ENCODE measurements at places on chromosomes 4 and X. TPM values are rescaled to one million over a fixed set of nuclear protein-coding genes. Genes with fewer than 3 reads are reported as not detected.

GRCh38 chrX:39144323-39144722 is 343.1 kb downstream of the MID1IP1 start:
- no peak overlapping the region for H3K4me3 ChIP-seq
- H3K36me3 ChIP-seq, result no peaks in the 10 kb centered on the region
- no peak overlapping the region for H3K27ac ChIP-seq
- DNase-seq, result no peak

GRCh38 chrX:71615954-71616353 is 2.4 kb downstream of the CXCR3 start:
- peak; percentile 60 for DNase-seq
- H3K27ac ChIP-seq, result peak overlapping the region; percentile 89
- H3K4me3 ChIP-seq, result peak overlapping the region; percentile 93
- H3K27me3 ChIP-seq, result no peaks in the 10 kb centered on the region

CXCR3 gene
- total RNA-seq, result 42.4 TPM

DNA sequence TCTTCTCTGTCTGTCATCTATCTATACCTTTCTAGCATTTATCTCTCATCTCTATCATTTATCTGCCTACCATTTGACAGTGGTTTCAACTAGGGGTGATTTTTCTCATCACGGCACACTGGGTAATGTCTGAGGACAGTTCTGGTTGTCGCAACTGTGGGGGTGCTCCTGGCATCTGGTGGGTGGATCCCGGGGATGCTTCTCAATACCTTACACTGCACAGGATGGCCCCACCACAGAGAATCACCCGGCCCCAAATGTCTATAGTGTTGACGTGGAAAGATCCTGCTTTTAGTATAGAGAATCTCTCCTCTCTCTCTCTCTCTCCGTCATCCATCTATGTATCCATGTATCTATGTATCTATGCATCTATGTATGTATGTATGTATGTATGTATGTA is 7.2 kb downstream of the P2RY8 start:
- no peak for DNase-seq
- no peak overlapping the region for H3K27ac ChIP-seq
- H3K4me1 ChIP-seq, result peaks cover 3% of the 10 kb centered on the region

CPZ gene
- total RNA-seq, result not detected

- no peaks in the 10 kb centered on the region for H3K27me3 ChIP-seq
- DNase-seq, result no peak
- no peaks in the 10 kb centered on the region for H3K36me3 ChIP-seq
- H3K27ac ChIP-seq, result no peak overlapping the region
- no peaks in the 10 kb centered on the region for H3K4me1 ChIP-seq
Measured at GRCh38 chrX:110920991-110921390, 125.4 kb upstream of the CHRDL1 start.

DNA sequence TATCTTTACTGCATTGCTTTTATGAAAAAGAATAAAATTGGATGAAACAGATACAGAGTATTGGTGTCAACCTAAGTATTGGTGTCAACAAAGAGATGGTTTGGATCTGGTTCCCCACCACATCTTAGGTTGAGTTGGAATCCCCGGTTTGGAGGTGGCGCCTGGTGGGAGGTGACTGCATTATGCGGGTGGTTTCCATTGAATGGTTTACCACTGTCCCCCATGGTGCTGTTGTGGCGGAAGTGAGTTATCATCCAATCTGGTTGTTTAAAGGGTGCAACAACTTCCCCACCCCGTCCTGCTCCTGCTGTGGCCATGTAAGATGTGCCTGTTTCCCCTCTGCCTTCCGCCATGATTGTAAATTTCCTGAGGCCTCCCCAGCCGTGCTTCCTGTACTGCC is 52.8 kb upstream of the CD99 start:
- H3K4me3 ChIP-seq, result peak overlapping the region; percentile 13
- DNase-seq, result peak; percentile 77
- peak overlapping the region; percentile 53 for H3K27ac ChIP-seq
- no peaks in the 10 kb centered on the region for H3K27me3 ChIP-seq

GRCh38 chr4:94570558-94570957 is 118.8 kb downstream of the PDLIM5 start:
- H3K36me3 ChIP-seq, result no peaks in the 10 kb centered on the region
- no peak overlapping the region for H3K27ac ChIP-seq
- H3K4me1 ChIP-seq, result peaks cover 4% of the 10 kb centered on the region
- H3K4me3 ChIP-seq, result no peak overlapping the region
- no peaks in the 10 kb centered on the region for H3K27me3 ChIP-seq
- DNase-seq, result no peak

PHKA1 gene
- 6.9 TPM for total RNA-seq

GRCh38 chrX:133477986-133478385 is 62.7 kb upstream of the GPC4 start:
- H3K4me3 ChIP-seq, result no peak overlapping the region
- no peaks in the 10 kb centered on the region for H3K4me1 ChIP-seq
- DNase-seq, result no peak
- no peak overlapping the region for H3K27ac ChIP-seq
- no peaks in the 10 kb centered on the region for H3K27me3 ChIP-seq
- no peaks in the 10 kb centered on the region for H3K36me3 ChIP-seq

EGF gene
- total RNA-seq, result not detected

DNA sequence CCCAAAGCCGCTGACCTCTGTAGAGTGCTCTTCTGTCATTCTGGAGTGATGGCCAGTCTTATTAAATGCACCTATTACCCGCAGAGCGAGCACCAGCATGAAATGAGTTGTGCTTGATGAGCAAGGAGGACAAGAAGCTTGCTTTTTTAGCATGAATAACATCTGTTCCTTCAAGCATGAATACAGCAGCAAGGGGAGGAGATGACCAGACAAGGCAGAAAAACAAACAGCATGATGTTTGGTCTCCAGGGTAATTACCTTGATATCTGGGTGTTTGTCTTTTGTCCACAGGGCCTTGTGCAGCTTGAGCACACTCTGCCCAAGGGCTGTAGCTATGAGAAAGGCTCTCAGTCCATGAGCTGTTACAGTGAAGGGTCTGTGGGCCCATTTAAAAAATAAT is 324.8 kb upstream of the DDX53 start:
- no peaks in the 10 kb centered on the region for H3K36me3 ChIP-seq
- no peaks in the 10 kb centered on the region for H3K27me3 ChIP-seq
- no peak for DNase-seq
- no peaks in the 10 kb centered on the region for H3K4me1 ChIP-seq

HPGD gene
- total RNA-seq, result 5.5 TPM

GRCh38 chrX:12526306-12526705 is 264.9 kb upstream of the PRPS2 start:
- no peaks in the 10 kb centered on the region for H3K4me1 ChIP-seq
- DNase-seq, result no peak
- H3K27ac ChIP-seq, result no peak overlapping the region

DNA sequence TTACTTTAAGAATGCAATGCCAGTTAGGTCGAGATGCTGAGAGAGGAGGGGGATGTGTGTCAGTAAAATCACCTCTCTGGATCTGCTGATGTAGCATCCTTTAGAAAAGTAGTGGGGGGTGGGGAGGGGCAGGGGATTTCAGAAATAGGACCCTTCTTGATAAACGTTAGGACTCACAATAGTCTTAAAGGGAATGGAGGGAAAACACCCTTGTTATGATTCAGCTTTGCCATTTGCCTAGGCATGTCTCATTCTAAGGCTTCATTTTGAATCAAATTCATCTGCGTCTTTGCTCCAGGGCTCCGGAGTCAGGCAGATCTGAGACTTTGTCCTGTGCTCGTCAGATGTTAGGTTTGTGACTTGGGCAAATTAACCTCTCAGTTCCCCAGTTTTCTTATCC is 879 bp downstream of the SH2D1A start:
- H3K27me3 ChIP-seq, result no peaks in the 10 kb centered on the region
- H3K4me1 ChIP-seq, result peaks cover 40% of the 10 kb centered on the region
- H3K36me3 ChIP-seq, result peaks cover 14% of the 10 kb centered on the region
- DNase-seq, result peak; percentile 72
- H3K4me3 ChIP-seq, result peak overlapping the region; percentile 93

MAGEB17 gene
- total RNA-seq, result not detected

DNA sequence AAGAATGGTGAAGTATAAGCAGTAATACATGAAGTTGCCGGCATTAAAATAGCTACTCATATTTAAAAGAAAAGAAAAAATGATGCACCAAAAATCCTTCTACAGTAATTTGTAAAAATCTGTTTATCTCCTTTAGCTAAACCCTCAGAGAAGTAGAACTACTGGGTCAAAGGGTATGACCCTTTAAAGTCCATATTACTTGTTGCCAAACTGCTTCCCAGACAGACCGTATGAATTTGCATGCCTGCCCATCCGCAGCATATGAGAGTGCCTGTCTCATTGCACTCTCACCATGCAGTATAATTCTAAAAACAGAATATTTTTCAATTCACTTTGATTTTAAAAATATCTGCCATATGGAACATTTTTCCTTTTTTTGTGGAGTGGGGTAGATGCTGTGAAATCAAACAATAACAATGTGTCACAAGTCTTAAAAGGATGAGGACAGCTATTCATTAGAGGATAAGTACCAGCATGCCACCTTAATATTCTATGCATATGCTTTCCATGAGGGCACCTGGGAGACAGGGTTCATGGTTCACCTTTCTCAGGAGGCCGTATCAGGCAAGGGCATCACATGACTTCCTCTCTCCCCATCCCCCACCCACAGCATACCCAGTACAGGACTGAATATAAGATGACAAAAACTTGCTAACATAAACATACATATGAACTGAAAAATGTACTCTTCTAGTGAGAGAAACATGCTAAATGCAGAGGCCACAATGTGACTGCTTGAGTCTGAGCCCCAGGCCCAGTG is 17.8 kb downstream of the ZDHHC9 start:
- H3K4me1 ChIP-seq, result peaks cover 13% of the 10 kb centered on the region
- no peak overlapping the region for H3K27ac ChIP-seq
- no peak overlapping the region for H3K4me3 ChIP-seq
- DNase-seq, result peak; percentile 15
- H3K36me3 ChIP-seq, result peaks cover 12% of the 10 kb centered on the region
- no peaks in the 10 kb centered on the region for H3K27me3 ChIP-seq

USP26 gene
- total RNA-seq, result not detected

- no peaks in the 10 kb centered on the region for H3K4me1 ChIP-seq
- peaks cover 16% of the 10 kb centered on the region for H3K27me3 ChIP-seq
- H3K27ac ChIP-seq, result no peak overlapping the region
- H3K36me3 ChIP-seq, result no peaks in the 10 kb centered on the region
- DNase-seq, result no peak
- H3K4me3 ChIP-seq, result no peak overlapping the region
Measured at GRCh38 chr4:127616898-127617297, 15.9 kb upstream of the INTU start.

CT45A5 gene
- not detected for total RNA-seq

GPR82 gene
- total RNA-seq, result 0.11 TPM

BANK1 gene
- total RNA-seq, result 0.09 TPM

- no peaks in the 10 kb centered on the region for H3K27me3 ChIP-seq
- peak overlapping the region; percentile 94 for H3K27ac ChIP-seq
- peak overlapping the region; percentile 62 for H3K4me3 ChIP-seq
- peaks cover 61% of the 10 kb centered on the region for H3K36me3 ChIP-seq
Measured at GRCh38 chr4:145019346-145019745, 78.7 kb downstream of the ANAPC10 start.

DNA sequence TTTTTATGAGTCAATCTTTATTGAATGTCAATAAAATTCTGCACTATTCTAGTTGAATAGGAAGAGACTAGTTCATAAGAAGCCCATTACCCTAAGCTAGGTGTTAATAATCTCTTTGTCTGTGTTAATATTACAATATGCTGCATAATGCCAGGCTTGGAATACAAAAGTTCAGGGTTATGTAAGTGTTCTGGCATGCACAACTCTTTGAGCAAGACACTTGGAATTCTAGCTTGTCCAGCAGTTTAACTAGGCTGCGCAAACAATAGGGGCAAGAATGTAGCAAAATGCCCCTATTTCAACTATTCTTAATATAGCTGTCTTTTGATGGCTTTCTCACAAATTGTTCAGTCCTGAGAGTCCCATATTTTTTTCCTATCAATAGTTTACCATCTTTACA is 31.3 kb upstream of the ETNPPL start:
- H3K4me3 ChIP-seq, result no peak overlapping the region
- no peaks in the 10 kb centered on the region for H3K4me1 ChIP-seq
- no peaks in the 10 kb centered on the region for H3K27me3 ChIP-seq

- no peaks in the 10 kb centered on the region for H3K36me3 ChIP-seq
- H3K4me1 ChIP-seq, result no peaks in the 10 kb centered on the region
- H3K4me3 ChIP-seq, result no peak overlapping the region
- no peak overlapping the region for H3K27ac ChIP-seq
Measured at GRCh38 chr4:27807207-27807606, 946.6 kb downstream of the STIM2 start.

CT83 gene
- not detected for total RNA-seq

DNA sequence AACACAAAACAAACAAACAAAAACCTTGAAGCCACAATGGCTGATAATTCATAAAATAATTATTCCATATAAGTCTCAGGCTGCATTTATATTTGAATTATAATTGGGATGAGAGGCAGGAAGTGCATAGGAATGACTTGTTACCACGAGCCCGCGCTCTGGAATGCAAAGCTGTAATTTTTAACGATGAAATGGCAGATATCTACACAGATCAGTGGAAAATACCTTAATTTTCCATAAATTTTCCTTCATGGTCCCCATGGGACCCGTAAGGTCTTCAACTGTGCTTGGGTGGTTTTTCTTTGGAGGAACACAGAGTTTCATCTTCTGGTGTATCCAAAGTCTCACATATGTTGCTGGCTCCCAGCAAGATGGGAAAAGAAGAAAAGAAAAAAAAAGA is 226.8 kb downstream of the SHOX start:
- no peaks in the 10 kb centered on the region for H3K4me1 ChIP-seq
- no peak for DNase-seq
- H3K4me3 ChIP-seq, result no peak overlapping the region
- H3K36me3 ChIP-seq, result no peaks in the 10 kb centered on the region

DNA sequence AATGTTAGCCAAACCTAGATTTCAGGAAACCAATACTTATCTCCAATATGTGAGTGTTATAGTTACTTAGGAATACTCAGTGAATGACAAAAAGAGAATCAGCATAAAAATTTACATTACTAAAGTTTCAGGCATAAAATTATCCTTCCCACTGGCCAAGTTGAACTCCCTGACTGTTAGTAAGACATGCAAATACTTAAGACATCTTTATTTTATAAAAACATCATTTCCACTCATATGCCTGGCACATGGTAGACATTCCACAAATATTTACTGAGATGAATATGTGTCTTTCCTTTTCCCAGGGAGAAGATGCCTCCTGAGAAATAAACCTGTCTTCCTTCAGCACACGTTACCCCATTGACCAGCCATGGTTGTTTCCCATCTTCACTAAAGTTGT is 7.3 kb downstream of the VEGFD start:
- no peaks in the 10 kb centered on the region for H3K36me3 ChIP-seq
- no peaks in the 10 kb centered on the region for H3K4me1 ChIP-seq
- no peak overlapping the region for H3K4me3 ChIP-seq
- peaks cover 2% of the 10 kb centered on the region for H3K27me3 ChIP-seq
- no peak overlapping the region for H3K27ac ChIP-seq

AIFM1 gene
- total RNA-seq, result 51.5 TPM

DNA sequence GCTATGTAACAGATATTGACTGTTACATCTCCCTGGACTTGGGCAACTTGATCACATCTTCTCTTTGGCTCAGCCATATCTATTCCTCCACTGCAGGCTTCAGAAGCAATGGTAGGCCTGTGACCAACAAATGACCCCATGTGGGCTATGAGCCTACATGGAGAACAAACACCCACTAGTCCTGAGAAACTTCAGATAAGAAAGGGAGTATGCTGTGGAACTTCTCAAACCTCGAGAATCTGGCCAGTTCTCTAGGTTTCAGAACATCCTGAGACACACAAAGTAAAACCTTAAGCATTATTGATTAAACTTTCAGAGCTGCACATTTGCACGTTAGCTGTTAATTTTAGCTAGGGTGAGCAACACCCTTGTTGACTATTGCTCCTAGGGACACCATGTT is 16.3 kb downstream of the RBMX2 start:
- no peak for DNase-seq
- H3K27me3 ChIP-seq, result no peaks in the 10 kb centered on the region
- peaks cover 4% of the 10 kb centered on the region for H3K36me3 ChIP-seq
- H3K27ac ChIP-seq, result no peak overlapping the region

HNRNPD gene
- total RNA-seq, result 384 TPM
